Small intestine (tissue), 16 donors: ENCODE measurements at places on chromosomes 5 and 9. TPM values are rescaled to one million over a fixed set of nuclear protein-coding genes. Genes with fewer than 3 reads are reported as not detected.
A peak's percentile ranks its signal among the peaks of the same experiment; 100 is the strongest.

DNA sequence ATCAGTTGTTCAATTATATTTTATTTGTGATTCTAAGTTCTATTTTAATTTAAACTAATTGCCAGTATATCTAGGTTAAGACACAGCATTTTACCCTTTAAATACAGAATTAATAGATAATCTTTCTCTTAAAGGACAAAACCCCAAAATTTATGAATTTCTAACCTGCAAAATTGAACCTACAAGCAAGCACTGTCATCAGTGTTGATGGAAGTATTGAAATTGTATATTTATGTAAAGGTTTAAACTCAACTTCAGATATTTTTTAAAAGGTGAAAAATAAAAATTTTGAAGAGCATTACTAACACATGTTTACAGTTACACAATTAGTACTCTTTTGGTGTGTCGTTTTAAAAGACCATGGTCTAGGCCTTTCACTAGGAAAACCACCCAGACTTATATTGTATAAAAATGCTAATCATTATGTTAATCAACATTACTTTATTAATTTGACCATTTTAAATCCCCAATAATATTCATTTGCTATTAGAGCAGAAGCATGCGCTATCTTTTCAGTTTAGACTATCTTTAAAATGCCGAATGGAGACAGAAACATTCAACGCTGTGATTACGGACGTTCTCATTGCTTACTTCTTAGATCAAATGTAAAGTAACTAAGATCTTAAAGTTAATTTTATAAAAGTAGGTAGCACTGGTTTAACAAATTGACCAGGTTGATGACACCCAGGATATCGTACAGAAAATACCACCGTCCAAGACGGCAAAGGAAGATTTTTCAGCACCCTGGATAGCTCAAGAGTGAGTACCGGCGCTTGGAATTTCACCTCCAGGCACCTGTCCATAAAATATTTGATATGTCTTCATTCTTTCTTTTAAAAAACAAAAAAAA, 3.2 kb downstream of the OTP start:
- peaks cover 9% of the 10 kb centered on the region for H3K4me1 ChIP-seq
- no peak overlapping the region for H3K27ac ChIP-seq
- H3K4me3 ChIP-seq, result no peak overlapping the region
- H3K27me3 ChIP-seq, result peaks cover 12% of the 10 kb centered on the region
- peak; percentile 54 for DNase-seq

DNA sequence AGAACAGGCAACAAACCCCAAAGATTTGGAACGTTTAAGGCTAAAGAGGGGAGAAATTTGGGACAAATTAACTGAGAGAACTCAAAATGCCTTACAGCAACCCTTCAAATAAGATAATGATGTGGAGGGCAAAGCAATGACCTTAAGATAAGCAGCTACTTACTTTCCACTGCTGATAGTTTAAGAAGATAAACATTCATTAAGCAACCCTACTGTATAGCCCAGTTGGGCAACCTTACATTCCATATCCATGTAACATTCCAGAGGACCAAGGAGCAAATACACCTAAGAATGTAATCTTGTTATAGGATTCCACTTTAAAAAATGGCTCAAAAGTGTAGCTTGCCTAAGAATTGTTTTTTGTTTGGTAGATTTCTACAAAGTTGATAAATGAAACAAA, 14.8 kb downstream of the ETF1 start:
- DNase-seq, result peak; percentile 43
- no peak overlapping the region for H3K27ac ChIP-seq
- no peaks in the 10 kb centered on the region for H3K4me1 ChIP-seq
- no peaks in the 10 kb centered on the region for H3K36me3 ChIP-seq
- no peaks in the 10 kb centered on the region for H3K27me3 ChIP-seq

- H3K27me3 ChIP-seq, result no peaks in the 10 kb centered on the region
- no peak for DNase-seq
- no peak overlapping the region for H3K4me3 ChIP-seq
- peaks cover 3% of the 10 kb centered on the region for H3K36me3 ChIP-seq
- H3K27ac ChIP-seq, result no peak overlapping the region
Measured at GRCh38 chr9:124852121-124852828, 985 bp upstream of the WDR38 start.

The SMC5 gene
- polyA plus RNA-seq, result 8.4 TPM
